Stimulated activated CD4-positive, alpha-beta T cell treated with anti-CD3 and anti-CD28 coated beads, Interleukin-1b, Interleukin-23, amount 100 ng/mL, for 24 hours (primary cell): ENCODE measurements at places on chromosomes 5 and 9.

- no peak for DNase-seq
Observed at GRCh38 chr5:74034733-74035132, 408.7 kb downstream of the ARHGEF28 start.

DNA sequence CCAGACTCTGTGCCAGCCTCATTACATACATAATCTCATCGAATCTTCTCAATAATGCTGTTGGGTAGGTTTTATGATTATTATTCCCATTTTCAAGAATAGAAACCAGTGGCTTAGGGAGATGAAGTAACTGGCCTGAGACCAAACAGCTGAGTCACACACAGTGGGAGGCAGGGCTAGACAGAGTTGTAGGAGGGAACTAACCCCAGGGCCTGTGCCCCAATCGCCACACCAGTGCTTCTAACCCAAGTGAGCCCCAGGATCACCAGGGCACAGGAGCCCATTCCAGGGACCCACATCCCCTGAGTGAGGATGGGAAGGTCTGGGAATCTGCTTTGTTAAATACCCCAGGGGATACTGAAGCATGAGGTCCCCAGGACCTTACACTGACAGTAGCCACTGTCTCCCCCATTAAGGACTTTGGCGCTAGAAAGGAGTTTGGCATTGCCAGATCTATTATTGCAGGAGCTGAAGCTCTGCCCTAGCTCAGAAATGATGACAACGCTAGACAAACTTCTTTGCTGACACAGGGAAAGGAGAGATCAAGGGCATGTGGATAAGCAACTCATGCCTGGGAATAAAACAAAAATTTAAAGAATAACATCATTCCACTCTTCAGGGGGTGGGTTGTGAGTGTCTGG lies 63.8 kb upstream of the PPARGC1B start:
- no peak for DNase-seq

GRCh38 chr9:87500491-87501270 lies 3.0 kb downstream of the DAPK1 start:
- no peak for DNase-seq

DNA sequence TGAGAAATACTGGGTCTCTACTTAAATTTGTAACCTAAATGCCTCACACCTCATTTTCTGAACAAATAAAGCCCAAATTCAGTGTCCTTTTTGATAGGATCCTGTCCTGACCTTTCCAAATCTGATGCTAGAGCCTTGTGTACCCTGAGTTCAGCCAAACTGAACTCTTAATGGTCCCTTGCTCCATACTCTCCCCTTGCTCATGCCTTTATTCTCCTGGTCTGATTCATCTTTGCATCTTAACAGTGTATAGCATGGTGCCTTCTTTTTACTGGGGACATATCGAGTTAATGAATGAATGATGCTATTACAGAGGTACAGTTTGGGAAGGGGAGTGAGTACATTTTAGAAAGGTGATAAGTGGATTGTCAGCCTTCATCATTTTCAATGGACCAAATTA lies 9.2 kb downstream of the NSD1 start:
- no peak for DNase-seq

DNA sequence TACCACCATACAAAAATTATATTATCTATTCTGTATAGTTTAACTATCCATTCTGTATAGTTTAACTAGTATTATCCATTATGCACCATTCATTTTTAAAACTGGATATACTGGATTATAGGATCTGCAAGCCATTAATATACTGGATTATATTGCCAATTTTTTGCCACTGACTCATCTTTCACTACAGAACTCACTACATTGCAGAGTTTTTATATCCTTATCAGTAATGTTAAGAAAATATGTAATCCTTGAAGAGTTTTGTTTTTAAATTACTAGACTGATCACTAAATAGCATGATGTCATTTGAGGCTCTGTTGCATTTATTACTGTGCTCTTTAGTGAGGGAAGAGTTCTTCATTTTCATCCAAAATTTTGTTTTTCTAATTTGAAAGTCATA lies 109.8 kb upstream of the SNX2 start:
- no peak for DNase-seq

DNA sequence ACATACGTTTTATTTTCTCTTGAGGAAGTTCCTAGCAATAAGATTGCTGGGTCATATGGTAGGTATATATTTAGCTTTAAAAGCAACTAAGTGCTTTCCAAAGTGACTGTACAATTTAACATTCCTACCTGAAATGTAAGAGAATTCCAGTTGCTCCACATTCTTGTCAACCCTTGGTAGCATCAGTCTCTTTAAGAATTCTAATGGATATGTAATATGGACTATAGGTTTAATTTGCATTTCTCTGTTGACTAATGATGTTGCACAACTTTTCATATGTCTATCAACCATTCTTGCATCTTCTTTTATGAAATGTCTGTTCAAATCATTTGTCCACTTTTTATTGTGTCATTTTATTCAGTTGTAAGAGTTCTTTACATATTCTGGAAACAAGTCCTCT lies 6.7 kb upstream of the RASEF start:
- no peak for DNase-seq

- no peak for DNase-seq
Observed at GRCh38 chr9:88045686-88046085, 71.4 kb upstream of the CDK20 start.

- DNase-seq, result no peak
Observed at GRCh38 chr5:60184606-60185005, 291.1 kb upstream of the PDE4D start.

- DNase-seq, result no peak
Observed at GRCh38 chr5:53334431-53334941, 145.9 kb upstream of the FST start.

GRCh38 chr5:125012727-125013451 lies 266.4 kb upstream of the ZNF608 start:
- no peak for DNase-seq

DNA sequence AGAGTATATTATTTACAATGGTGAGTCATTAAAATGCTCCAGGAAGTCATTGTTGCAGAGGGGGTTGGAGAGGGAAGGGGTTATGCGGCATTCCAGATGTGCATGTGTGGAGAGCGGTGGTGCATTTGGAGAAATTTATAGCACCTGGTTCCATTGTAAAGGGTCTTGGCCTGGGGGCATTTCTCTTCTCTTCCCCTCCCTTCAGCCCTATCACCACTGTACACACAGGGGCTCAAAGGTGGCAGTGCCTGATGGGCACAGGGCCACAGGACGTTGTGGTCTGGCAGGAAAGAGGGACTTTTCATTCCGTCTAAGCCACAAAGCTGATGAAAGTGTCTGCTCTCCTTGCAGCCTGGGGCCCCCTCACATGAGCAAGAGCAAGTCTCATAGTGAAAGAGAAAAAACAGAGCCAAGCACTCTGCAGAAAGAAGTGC lies 442.4 kb upstream of the ZNF462 start:
- DNase-seq, result no peak

- DNase-seq, result no peak
Observed at GRCh38 chr9:15738011-15738410, 185.2 kb downstream of the CCDC171 start.

GRCh38 chr5:80453366-80453765 lies 34.5 kb upstream of the FAM151B start:
- no peak for DNase-seq

GRCh38 chr5:148911386-148911785 lies 85.0 kb downstream of the ADRB2 start:
- no peak for DNase-seq

GRCh38 chr5:42404366-42404765 lies 18.9 kb upstream of the GHR start:
- DNase-seq, result no peak

GRCh38 chr9:112049811-112050516 lies 125.1 kb downstream of the SUSD1 start:
- no peak for DNase-seq

DNA sequence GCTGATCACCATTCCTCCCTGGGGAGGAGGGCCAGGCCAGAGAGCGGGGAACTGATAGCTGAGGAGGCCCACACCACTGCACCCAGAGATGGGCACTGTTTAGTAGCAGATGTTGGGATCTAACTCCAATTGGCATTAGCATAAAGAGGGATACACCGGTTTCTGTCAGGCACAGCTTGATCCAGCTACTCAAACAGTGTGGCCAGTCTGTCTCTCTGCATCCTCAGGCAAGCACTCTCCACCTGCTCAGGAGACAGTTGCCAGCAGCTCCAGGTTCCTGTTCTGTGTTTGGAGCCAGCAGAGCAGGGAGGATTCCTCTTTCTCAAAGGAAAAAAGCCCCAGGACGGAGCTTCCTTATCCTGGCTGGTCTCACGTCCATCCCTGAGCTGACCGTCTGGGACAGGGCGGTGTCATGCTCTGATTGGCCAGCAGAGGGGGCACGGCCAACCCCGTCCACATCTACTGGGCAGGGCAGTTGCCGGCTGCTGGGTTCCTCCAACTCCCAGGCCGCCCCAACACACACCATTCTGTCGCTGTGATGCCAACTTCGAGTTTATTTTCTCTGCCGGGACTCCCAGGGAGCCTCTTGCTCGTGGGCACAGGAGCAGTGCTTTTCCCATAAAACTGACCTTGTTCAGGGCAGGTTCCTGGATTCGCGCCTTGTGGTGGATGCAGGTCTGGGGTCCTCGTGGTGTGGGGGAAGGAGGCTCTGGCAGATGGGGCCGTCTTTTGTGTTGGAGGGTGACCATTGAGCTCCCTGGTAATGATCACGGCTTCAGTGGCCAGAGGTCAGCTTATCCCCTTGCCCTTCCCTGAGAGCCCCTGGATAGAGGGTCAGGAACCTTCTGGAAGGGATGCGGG lies 47.9 kb downstream of the COL5A1 start:
- no peak for DNase-seq

GRCh38 chr5:171315386-171315891 lies 6.4 kb downstream of the TLX3 start:
- DNase-seq, result no peak

DNA sequence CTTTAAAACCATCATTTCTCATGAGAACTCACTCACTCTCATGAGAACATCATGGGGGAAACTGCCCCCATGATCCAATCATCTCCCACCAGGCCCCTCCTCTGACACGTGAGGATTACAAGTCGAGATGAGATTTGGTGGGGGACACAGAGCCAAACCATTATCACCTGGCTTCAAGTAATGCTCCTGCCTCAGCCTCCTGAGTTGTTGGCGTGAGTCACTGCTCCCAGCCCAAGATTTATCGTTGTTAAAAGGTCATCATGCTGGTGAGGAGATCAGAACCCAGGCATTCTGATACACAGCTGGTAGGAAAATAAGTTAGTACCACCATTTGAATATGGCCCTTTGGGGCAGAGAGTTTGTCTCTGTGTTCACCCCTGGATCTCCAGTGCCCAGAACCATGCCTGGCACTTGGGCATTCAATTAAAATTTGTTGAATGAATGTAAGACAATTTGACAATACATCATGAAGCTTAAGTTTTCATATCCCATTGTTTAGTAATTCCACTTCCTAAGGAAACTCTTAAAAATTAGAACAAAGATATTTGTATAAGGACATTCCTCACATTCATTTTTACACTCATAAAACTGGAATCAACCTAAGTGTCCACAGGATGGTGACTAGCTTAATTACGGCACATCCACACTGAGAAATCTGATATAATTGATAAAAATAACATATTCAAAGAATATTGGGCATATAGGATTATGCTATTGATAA lies 58.0 kb upstream of the COL15A1 start:
- DNase-seq, result no peak

GRCh38 chr9:35517131-35517530 lies 27.2 kb downstream of the RUSC2 start:
- no peak for DNase-seq

- no peak for DNase-seq
Observed at GRCh38 chr9:99199938-99200539, 21.7 kb downstream of the ALG2 start.

- no peak for DNase-seq
Observed at GRCh38 chr9:70177121-70177520, 81.7 kb upstream of the SMC5 start.

DNA sequence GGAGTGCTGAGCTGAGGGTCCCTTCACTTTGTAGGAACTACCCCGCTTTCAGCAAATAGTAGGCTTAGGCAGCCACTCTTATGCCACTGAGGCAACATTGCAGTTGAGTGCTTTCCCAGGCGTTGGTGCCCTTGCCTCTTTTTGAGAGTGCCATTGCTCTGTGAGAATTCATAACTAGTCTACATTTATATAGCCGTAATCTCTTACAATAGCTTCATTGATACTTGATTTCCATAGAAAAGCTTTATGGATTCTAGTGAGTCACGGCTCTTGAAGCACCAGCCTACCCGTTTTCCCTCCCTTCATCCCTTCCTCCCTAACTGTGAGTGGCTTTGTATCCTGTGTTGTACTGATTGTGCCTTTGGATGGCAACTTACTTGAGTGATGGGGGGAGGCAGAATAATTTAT lies 283.9 kb downstream of the AOPEP start:
- DNase-seq, result no peak

DNA sequence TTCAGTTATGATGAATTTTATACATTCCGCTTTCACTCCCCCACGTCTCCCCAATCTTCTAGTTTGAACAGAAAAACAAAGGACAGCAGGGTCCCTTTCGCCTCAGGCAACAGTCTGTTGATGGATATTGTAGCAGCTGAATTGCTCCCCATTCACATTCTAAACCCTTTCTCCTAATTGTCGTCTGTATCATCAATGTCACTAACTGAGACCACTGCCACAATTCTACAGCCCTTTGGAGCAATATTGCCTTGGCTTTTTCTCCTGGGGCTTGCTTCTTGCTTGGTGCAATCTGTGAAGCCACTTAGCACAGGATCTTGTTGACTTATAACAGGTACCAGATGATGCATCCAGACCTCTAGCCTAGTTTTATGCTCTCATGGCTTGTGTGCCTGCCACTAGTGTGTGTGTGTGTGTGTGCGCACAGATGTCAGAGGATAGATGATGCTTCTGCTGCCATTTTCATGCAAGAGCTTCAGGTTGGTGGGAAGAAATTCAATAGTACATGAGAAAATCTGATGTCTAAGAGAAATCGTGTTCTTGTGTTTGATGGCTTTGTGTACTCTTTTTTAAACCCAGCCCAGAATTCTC lies 195.2 kb upstream of the ISL1 start:
- no peak for DNase-seq

GRCh38 chr5:177350776-177351391 lies 584 bp downstream of the LMAN2 start:
- DNase-seq, result no peak

GRCh38 chr5:58670582-58670981 lies 87.7 kb downstream of the RAB3C start:
- no peak for DNase-seq

DNA sequence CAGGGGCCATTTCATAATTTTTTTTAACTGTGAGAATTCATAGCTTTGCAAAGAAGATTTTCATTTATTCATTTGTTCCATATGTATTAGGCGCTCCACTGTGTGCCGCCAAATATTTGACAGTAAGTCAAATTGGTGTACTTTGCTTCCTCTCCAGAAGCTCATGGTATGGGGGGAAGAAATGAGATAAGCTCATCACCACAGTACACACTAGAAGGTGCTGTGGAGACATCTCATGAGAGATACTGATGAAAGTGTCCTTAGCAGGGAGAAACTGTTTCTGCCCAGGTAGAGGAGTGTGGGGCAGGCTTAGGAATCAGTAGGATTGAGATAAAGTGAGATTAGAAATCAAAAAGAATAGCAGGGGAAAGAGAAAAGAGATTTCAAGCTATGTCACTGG lies 136.2 kb downstream of the CDH6 start:
- DNase-seq, result no peak

- DNase-seq, result no peak
Observed at GRCh38 chr5:88094403-88094802, 174.2 kb downstream of the TMEM161B start.

- DNase-seq, result no peak
Observed at GRCh38 chr9:33489066-33489465, 15.3 kb upstream of the NOL6 start.

GRCh38 chr9:3035579-3036332 lies 191.9 kb upstream of the PUM3 start:
- no peak for DNase-seq
